Upper lobe of right lung (tissue), 1 donor: ENCODE measurements at places on chromosomes 2 and 18.

- no peak overlapping the region for H3K27ac ChIP-seq
- H3K27me3 ChIP-seq = no peaks in the 10 kb centered on the region
- no peak overlapping the region for H3K4me3 ChIP-seq
- H3K36me3 ChIP-seq = no peaks in the 10 kb centered on the region
- DNase-seq = no peak
- H3K4me1 ChIP-seq = peaks cover 4% of the 10 kb centered on the region
Observed at GRCh38 chr18:32299484-32299883, 109.6 kb downstream of the MEP1B start.

GRCh38 chr2:149885468-149885867 lies 297.9 kb upstream of the MMADHC start:
- H3K27me3 ChIP-seq = no peaks in the 10 kb centered on the region
- H3K27ac ChIP-seq = no peak overlapping the region
- no peaks in the 10 kb centered on the region for H3K36me3 ChIP-seq
- H3K4me3 ChIP-seq = no peak overlapping the region
- DNase-seq = no peak

- H3K4me1 ChIP-seq = peaks cover 9% of the 10 kb centered on the region
- H3K36me3 ChIP-seq = peaks cover 8% of the 10 kb centered on the region
- DNase-seq = no peak
- H3K27me3 ChIP-seq = peaks cover 15% of the 10 kb centered on the region
- no peak overlapping the region for H3K27ac ChIP-seq
Observed at GRCh38 chr2:72893594-72894319, 6.5 kb downstream of the SPR start.

DNA sequence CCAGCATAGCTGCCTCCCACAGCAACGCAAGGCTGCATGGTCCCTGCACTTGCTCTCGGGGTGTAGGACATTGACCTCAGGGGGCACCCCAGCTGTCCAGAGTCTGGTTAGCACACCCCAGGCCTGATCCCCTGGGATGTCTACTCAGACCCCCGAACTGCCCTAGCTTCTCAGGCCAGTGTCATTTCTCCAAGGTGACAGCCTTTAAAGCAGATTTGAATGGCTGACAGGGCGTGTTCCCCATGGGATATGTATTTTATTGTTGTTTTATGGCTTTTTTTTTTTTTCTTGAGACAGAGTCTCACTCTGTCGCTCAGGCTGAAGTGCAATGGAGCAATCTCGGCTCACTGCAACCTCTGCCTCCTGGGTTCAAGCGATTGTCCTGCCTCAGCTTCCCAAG lies 40.8 kb upstream of the PTMA start:
- no peaks in the 10 kb centered on the region for H3K36me3 ChIP-seq
- H3K4me1 ChIP-seq = peaks cover 48% of the 10 kb centered on the region
- no peaks in the 10 kb centered on the region for H3K27me3 ChIP-seq

DNA sequence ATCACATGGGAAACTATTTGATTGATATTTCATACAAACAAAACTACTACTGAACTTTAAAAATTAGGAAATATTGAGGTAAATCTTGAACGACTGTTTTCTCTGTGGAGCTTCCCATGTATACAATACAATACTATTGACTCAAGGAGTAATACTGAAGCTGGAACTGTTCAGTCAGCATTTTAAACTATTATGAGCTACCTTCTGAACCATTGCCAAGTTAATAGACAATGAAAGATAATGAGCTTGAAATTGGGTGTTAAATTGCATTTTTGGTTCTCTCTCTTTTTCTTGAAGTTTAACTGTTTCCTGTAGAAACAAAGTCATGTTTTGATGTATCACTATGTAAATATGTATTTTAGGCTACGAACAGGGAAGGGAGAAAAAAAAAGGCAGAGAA lies 569.2 kb downstream of the ZEB2 start:
- no peaks in the 10 kb centered on the region for H3K36me3 ChIP-seq
- no peak for DNase-seq
- no peaks in the 10 kb centered on the region for H3K27me3 ChIP-seq
- no peaks in the 10 kb centered on the region for H3K4me1 ChIP-seq
- no peak overlapping the region for H3K4me3 ChIP-seq
- peak overlapping the region; percentile 44 for H3K27ac ChIP-seq

DNA sequence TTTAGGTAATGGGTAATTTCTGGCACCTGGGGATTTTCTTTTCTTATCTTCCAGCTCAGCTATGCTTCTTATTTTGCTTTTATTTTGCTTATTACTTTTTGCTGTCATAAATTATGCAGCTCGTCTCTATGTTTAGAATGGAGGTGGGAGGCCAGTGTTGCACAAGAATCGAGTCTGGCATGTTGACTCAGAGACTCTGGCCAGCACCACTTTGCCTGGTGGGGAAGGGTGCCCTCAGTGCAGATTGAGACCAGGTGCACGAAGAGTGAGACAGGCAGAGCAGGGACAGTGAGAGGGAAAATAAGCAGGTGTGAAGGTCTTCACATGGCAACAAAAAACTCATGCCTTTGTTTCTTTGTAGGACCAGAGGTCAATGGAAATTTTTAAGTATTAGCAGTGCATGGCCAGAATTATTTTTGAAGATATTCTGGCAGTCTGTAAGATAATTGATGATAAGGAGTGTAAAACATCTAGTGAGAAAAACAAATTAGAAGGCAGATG lies 59.2 kb upstream of the SLC5A7 start:
- H3K4me1 ChIP-seq = no peaks in the 10 kb centered on the region
- no peaks in the 10 kb centered on the region for H3K36me3 ChIP-seq
- no peak overlapping the region for H3K27ac ChIP-seq

GRCh38 chr2:173705656-173706055 lies 259.5 kb downstream of the SP3 start:
- DNase-seq = no peak
- H3K4me3 ChIP-seq = no peak overlapping the region
- no peaks in the 10 kb centered on the region for H3K36me3 ChIP-seq
- H3K27me3 ChIP-seq = no peaks in the 10 kb centered on the region
- no peaks in the 10 kb centered on the region for H3K4me1 ChIP-seq

DNA sequence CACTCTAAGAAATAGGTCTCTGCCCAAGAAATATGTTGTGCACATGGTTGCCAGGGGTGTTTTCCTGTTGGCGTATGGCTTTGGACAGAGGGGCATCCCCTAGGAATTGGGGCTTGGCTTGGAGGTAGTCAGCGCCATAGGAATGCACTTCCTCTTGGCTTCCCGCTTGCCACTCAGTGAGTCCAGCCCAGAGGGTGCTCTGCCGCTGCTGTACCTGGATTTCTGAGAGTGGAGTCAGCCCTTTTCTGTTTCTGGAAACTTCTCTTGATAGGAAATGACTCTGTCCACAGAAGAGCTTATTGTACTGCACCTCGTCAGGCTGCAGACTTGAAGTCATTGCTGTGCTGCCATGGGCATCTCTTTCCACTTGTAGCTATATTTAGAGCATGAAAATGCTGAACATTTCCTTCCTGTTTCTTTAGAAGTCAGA lies 116.7 kb upstream of the MGAT5 start:
- H3K4me1 ChIP-seq = peaks cover 42% of the 10 kb centered on the region
- H3K27me3 ChIP-seq = no peaks in the 10 kb centered on the region

DNA sequence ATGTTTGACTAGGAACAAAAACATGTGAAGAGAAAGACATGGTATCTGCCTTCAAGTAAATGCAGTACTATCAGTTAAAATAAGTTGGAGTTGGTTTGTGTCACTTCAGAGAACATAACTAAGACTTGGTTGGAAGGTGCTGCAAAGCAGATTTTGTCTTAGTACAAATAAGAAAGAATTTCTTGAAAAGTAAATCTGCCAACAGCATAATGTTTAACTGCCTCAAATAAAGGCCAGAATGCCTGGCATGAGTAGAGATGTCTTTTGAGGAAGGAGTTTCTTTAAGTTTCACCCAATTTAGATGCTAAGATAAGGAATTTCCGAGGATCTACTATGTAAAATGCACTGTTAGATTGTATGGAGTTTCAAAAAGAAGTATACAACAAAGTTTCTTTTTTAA lies 409.7 kb downstream of the PIK3C3 start:
- DNase-seq = no peak
- H3K4me3 ChIP-seq = no peak overlapping the region
- H3K4me1 ChIP-seq = no peaks in the 10 kb centered on the region

GRCh38 chr2:198615972-198616371 lies 811.6 kb downstream of the PLCL1 start:
- H3K27ac ChIP-seq = no peak overlapping the region
- H3K27me3 ChIP-seq = no peaks in the 10 kb centered on the region
- no peak overlapping the region for H3K4me3 ChIP-seq
- no peak for DNase-seq
- no peaks in the 10 kb centered on the region for H3K36me3 ChIP-seq
- no peaks in the 10 kb centered on the region for H3K4me1 ChIP-seq

DNA sequence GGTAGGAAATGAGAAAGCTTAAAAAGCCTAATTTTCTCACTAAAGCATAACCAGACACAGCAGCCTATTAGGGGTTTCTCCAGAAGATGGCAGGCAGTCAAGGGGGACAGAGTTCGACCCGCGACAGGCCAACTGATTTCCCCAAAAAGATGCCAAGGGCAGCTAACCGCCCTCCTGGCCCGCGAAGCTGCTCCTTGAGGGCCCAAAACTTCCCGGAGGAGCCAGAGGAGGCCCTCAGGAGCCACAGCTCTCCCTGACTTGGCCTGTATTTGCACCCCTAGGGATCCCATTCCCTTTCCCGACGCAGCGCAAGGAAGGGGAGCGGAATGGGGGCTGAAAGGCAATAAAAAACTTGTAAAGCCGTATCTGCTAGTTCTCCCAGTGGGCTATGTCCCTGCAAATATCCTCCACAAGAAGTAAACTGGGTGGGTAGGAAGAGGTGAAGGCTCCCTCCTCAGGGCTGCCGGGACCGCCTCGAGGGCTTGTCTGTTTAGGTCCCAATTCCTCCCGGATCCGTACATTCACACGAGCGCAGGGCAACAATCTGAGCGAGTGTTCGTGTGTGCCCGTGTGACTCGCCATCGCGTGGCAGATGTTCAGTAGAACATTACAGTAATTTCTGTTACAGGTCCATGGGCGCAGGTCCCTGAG lies 756 bp upstream of the NAGK start:
- peak overlapping the region; percentile 68 for H3K4me3 ChIP-seq
- peak; percentile 69 for DNase-seq
- H3K27ac ChIP-seq = peak overlapping the region; percentile 94
- H3K4me1 ChIP-seq = peaks cover 25% of the 10 kb centered on the region
- no peaks in the 10 kb centered on the region for H3K27me3 ChIP-seq

GRCh38 chr18:75246721-75247610 lies 36.4 kb downstream of the TSHZ1 start:
- peaks cover 21% of the 10 kb centered on the region for H3K4me1 ChIP-seq
- H3K4me3 ChIP-seq = peak overlapping the region; percentile 44
- no peak for DNase-seq
- no peaks in the 10 kb centered on the region for H3K36me3 ChIP-seq
- no peaks in the 10 kb centered on the region for H3K27me3 ChIP-seq
- peak overlapping the region; percentile 73 for H3K27ac ChIP-seq

GRCh38 chr2:55019526-55020258 lies 30.6 kb downstream of the RTN4 start:
- no peak overlapping the region for H3K27ac ChIP-seq
- no peak overlapping the region for H3K4me3 ChIP-seq
- H3K36me3 ChIP-seq = no peaks in the 10 kb centered on the region
- DNase-seq = no peak
- H3K27me3 ChIP-seq = no peaks in the 10 kb centered on the region

- no peak overlapping the region for H3K27ac ChIP-seq
- H3K4me1 ChIP-seq = no peaks in the 10 kb centered on the region
- DNase-seq = no peak
- no peaks in the 10 kb centered on the region for H3K36me3 ChIP-seq
- peaks cover 4% of the 10 kb centered on the region for H3K27me3 ChIP-seq
- H3K4me3 ChIP-seq = no peak overlapping the region
Observed at GRCh38 chr2:1422131-1422530, 8.9 kb downstream of the TPO start.

- DNase-seq = no peak
- H3K4me1 ChIP-seq = no peaks in the 10 kb centered on the region
- H3K27ac ChIP-seq = no peak overlapping the region
- H3K27me3 ChIP-seq = no peaks in the 10 kb centered on the region
- H3K4me3 ChIP-seq = no peak overlapping the region
- no peaks in the 10 kb centered on the region for H3K36me3 ChIP-seq
Observed at GRCh38 chr18:78099979-78100588, 850.4 kb downstream of the GALR1 start.

GRCh38 chr18:31572368-31572767 lies 19.3 kb upstream of the TTR start:
- DNase-seq = no peak
- no peaks in the 10 kb centered on the region for H3K36me3 ChIP-seq
- no peak overlapping the region for H3K27ac ChIP-seq
- no peak overlapping the region for H3K4me3 ChIP-seq

- no peaks in the 10 kb centered on the region for H3K36me3 ChIP-seq
- H3K4me3 ChIP-seq = no peak overlapping the region
- H3K4me1 ChIP-seq = no peaks in the 10 kb centered on the region
- no peaks in the 10 kb centered on the region for H3K27me3 ChIP-seq
Observed at GRCh38 chr2:147569426-147569825, 275.4 kb upstream of the ACVR2A start.

DNA sequence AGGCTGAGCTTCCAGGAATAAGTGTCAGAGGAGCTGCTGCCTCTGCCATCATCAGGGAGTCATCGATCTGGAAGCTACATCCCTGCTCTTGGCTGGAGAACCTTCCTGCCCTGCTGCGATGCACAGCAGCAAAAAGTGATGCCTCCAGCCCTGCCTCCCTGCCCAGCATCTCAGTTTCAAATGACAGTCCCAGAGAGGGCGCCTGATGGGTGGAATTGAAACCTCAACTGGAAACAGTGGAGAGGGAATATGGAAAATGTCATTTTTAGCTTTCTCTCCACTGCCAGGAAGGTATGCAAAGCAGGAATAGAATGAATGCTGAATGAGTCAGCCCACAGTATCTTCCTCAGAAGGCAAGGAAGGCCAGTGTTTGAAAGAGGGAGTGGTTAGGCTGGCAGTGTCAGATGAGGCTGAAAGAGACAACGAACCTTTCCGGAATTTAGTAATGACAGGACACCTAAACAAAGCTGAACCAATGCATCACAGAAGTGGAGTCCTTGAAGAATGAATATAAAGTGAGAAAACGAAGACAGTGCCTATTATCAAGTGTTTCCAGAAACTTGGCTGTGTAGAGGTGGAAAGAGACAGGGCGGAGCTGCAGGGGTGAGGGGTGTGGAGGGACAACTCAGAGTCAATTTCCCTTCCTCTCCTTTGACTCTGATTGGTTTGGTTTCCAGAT lies 153.9 kb upstream of the NDUFV2 start:
- no peak overlapping the region for H3K27ac ChIP-seq
- DNase-seq = no peak
- H3K27me3 ChIP-seq = no peaks in the 10 kb centered on the region
- H3K36me3 ChIP-seq = no peaks in the 10 kb centered on the region

DNA sequence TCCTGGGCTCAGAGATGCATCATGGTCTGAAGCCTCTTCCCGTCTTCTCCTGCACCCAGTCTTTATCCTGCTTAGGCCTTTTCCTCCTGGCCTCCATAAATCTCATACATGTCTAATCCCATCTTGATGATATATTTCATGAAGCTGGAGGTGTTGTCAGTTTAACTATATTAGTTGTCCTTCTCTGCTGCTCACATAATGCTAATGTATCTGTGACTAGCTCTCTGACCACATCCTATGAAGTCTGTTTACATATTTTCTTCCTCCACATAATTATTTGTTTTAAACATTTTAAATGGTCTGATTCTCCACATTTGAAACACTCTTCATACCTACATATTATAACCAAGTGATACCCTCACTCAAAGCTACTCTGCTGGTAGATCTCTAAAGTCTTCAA lies 315.2 kb upstream of the RND3 start:
- DNase-seq = no peak
- H3K36me3 ChIP-seq = no peaks in the 10 kb centered on the region
- H3K4me3 ChIP-seq = no peak overlapping the region
- H3K27me3 ChIP-seq = no peaks in the 10 kb centered on the region
